Activated CD8-positive, alpha-beta memory T cell treated with anti-CD3 and anti-CD28 coated beads for 1 hour (primary cell): ENCODE measurements at places on chromosomes 5 and 9.

- no peak for DNase-seq
Observed at GRCh38 chr9:126448136-126448535, 121.5 kb downstream of the MVB12B start.

DNA sequence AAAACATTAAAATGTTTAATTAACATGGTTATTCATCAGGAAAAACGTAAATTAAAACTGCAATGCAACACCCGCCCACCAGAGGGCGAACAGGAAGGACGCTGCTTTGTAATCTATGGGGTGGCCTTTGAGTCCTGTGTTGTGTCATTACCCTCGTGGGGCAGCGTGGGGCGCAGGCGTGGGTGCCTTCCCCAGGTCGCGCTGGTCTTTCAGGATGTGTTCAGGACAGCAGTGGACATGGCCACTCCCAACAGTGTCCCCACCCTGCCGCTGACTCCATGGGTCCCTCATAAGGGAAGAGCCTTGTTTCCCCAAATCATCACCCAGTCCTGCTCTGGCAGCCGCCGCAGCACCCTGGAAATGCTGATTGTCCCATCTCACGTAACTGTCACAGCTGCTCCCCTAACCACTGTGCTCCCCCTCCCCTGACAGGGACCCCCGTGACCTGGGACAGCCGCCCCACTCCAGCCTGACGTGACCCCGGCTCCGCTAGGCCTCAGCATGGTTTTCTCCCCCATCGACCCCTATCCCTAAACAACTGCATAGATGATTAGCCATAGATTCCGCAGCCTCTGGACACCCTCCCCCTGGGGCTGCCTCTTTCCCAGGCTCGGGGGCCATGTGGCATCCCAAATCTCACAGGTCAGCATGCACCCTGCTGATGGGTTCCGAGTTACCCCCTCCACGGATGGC lies 36.4 kb downstream of the GLT6D1 start:
- DNase-seq: peak; percentile 20

- no peak for DNase-seq
Observed at GRCh38 chr9:83489961-83490360, 48.2 kb downstream of the FRMD3 start.

GRCh38 chr5:128487041-128487440 lies 51.0 kb downstream of the FBN2 start:
- no peak for DNase-seq

DNA sequence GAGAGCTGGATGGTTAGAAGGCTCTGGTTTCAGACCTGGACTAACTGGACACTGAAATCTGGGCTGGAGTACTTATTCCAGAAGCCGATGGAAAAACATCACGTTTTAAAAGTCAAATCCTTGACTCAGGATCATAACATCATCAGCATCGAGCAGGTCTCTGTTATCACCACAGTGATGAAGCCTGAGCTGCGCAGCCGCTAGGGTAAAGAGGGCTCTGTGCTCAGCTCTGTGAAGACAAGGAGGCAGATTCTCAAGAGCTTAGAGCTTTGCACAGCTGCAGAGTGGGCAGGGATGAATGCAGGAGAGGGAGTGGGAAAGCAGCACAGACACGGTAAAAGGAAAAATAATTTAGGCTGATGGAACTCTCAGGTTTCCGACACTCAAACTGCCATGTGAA lies 208.8 kb upstream of the TAS2R1 start:
- DNase-seq: no peak

- DNase-seq: no peak
Observed at GRCh38 chr5:53814819-53815218, 254.4 kb downstream of the NDUFS4 start.

DNA sequence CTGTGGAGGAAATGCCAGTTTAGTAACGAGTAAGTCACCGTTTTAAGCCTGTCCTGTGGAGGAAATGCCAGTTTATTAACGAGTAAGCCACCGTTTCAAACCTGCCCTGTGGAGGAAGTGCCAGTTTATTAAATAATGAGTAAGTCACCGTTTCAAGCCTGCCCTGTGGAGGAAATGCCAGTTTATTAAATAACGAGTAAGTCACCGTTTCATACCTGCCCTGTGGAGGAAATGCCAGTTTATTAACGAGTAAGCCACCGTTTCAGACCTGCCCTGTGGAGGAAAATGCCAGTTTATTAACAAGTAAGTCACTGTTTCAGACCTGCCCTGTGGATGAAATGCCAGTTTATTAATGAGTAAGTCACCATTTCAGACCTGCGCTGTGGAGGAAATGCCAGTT lies 18.9 kb upstream of the PDCD6 start:
- no peak for DNase-seq

GRCh38 chr9:23153058-23153457 lies 673.0 kb downstream of the ELAVL2 start:
- no peak for DNase-seq

GRCh38 chr9:123401879-123402513 lies 46.0 kb downstream of the CRB2 start:
- no peak for DNase-seq

- no peak for DNase-seq
Observed at GRCh38 chr5:126995039-126995438, 35.3 kb downstream of the MARCHF3 start.

DNA sequence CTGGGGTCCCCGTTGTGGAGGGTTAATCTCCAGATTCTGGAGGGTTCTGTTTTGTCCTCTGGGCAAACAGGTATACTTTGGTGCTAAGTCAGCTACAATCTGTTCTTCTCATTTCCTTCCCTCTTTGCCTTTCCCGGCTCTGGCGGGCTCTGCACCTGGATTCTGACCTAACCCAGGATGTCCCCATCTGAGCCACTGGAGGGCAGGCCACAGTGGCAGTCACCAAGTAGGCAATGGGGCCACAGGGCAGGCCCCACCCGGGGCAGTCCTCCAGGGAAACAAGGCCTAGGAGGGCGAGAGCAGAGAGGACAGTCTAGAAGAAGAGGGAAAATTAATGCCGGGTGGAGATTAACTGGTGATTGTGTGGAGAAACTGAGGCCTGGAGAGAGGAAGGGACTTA lies 40.4 kb upstream of the HRH2 start:
- DNase-seq: no peak

DNA sequence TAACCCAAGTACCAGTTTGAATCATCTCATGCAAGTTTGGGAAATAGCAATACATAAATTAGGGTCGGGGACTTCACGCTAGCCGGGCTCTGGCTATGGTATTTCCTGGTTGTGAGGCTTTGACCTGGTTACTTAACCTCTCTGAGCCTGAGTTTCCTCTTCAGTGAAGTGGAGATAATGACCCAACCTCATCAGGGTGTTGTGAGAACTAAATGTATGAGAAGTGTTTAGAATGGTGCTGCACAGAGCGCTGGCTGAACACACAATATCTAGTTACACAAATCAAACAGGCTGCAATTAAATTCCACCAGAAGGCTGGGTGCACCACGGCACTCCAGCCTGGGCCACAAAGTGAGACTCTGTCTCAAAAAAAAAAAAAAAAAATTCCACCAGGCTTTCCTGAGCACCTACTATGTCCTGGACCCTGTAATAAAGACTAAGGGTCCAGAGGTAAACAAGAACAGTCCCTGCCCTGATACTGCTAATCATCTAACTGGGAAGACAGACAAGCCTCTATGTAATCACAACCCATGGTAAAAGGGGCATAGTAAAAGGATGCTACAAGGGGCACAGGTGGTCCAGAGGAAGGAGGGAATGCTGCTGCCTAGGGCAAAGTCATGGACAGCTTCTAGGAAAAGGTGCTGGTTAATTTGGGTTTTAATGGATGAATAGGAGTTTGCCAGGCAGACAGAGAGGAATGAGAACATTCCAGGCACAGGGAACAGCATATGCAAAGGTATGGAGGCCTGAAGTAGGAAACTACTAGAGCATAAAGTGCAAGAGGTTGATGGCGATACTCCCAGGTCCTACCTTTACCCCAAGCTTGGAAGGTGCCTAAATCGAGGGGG lies 27.7 kb downstream of the DUSP1 start:
- no peak for DNase-seq

- no peak for DNase-seq
Observed at GRCh38 chr9:116027511-116027910, 126.1 kb upstream of the PAPPA start.

- DNase-seq: no peak
Observed at GRCh38 chr5:24381861-24382489, 262.8 kb downstream of the CDH10 start.

DNA sequence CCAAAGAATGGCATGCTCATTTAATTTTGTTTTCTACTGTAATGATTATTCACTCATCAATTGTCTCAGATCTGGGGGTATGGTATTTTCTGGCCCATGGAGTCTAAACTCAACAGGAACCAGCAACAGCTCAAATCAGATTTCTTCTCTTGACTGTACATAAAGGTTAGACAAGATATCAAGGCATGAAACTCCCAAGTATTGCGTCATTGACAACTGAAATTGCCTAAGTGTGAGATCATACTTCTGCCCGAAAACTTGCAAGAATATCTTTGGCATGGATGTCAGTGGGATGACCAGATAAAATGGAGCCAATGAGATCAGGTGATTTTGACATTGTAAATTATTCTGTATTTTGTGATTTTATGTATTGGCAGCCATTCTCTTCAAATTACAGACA lies 141.7 kb upstream of the STK32A start:
- DNase-seq: no peak

DNA sequence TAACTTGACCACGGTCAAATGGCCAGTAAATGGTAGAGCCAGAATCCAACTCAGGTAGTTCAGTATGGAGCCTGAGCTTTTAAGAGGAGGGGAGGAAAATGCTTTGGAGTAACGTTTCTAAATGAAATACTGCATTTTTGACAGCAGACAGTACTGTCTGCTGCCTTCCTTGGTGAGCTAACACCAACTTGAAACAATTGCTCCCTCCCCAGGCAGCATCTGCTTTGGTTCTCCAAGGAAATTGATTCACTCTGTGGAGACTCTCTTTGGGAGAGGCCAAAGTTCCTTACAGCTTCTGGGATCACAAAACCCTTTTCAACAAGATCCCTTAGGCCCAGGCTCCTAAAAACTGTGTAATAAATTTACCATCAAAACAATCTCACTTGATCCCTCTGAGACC lies 75.2 kb upstream of the SSBP2 start:
- no peak for DNase-seq
